ENCODE measurements at places on chromosomes 7 and 10.

DNA sequence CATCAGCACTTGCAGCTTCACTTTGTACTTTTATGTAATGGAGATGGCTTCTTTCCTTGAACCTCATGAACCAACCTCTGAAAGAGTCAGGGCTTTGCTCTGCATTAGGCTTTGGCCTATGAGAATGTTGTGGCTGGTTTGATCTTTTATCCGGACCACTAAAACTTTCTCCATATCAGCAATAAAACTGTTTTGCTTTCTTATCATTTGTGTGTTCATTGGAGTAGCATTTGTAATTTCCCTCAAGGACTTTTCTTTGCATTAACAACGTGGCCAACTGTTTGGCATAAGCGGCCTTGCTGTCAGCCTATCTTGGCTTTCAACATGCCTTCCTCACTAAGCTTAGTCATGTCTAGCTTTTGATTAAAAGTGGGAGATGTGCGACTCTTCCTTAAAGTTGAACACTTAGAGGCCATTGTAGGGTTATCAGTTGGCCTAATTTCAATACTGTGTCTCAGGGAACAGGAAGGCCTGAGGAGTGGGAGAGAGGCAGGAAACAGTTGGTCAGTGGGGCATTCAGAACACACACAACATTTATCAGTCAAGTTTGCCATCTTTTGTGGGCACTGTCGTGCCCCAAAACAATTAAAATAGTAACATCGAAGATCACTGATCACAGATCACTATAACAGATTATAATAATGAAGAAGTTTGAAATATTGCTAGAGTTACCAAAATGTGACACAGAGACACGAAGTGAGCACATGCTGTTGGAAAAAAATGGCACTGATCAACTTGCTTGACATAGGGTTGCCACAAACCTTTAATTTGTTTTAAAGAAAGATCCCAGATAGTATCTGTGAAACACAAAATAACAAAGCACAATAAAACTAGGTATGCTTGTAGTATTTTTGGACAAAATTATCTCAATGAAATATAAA lies 64.7 kb downstream of the NRF1 start:
- no peak for DNase-seq

GRCh38 chr7:115146148-115146547 lies 224.3 kb downstream of the MDFIC start:
- no peak for DNase-seq

GRCh38 chr7:41131956-41132355 lies 570.9 kb downstream of the INHBA start:
- DNase-seq = no peak

GRCh38 chr10:93288679-93289634 lies 193.2 kb downstream of the MYOF start:
- DNase-seq = peak; percentile 86

DNA sequence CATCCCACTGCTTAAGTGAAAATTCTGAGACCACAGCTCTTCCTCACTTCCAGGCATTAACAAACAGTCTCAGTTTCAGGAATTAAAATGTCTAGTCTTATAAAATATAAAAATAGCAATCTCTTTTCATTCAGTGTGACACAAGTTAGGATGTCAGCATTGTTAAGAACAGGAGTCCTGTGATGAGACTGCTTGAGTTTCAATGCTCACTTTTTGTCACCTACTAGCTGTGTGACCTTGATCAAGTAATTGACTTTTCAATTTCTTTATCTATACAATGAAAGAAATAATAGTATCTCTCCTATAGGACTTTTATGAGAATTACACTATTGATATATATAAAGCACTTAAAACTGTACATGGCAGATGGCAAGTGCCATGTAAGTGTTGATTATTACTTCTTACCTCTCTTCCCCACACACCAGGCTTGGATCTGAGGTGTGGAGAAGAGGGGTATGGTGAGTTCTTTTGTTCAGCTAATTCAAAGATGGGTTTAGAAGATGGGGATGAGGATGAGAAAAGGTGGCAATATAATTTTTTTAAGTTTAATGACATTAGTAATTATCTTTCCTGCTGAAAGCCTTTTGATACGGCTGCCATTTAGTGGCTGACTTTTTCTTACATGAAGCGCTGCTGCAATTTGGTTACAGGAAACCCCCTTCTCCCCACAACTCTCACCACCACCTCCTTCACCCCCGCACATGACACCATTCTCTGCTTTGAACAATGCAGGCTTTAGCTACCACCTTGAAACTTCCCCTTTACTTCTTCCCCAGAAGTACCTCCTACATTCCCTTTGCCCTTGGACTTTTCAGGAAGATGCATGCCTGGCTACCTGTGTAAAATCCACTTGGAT lies 20.8 kb upstream of the HYAL4 start:
- no peak for DNase-seq

DNA sequence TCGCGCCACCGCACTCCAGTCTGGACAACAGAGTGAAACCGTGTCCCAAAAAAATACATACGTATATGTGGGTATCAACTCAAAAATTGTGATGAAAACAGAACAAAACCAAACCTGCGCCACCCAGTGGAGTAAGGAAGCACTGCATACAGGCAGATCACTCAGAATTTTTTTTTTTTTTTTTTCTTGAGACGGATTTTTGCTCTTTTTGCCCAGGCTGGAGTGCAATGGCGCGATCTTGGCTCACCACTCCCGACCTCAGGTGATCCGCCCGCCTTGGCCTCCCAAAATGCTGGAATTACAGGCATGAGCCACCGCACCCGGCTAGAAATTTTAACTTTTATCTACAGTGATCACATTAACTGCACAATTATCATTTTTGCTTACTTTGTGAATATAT lies 9.1 kb upstream of the TMEM236 start:
- DNase-seq = peak; percentile 45

- DNase-seq = no peak
Measured at GRCh38 chr7:76048668-76048988, 722 bp downstream of the MDH2 start.

- no peak for DNase-seq
Measured at GRCh38 chr10:13892871-13893270, 306.1 kb downstream of the PRPF18 start.

GRCh38 chr7:140383954-140384713 lies 14.2 kb downstream of the SLC37A3 start:
- no peak for DNase-seq

DNA sequence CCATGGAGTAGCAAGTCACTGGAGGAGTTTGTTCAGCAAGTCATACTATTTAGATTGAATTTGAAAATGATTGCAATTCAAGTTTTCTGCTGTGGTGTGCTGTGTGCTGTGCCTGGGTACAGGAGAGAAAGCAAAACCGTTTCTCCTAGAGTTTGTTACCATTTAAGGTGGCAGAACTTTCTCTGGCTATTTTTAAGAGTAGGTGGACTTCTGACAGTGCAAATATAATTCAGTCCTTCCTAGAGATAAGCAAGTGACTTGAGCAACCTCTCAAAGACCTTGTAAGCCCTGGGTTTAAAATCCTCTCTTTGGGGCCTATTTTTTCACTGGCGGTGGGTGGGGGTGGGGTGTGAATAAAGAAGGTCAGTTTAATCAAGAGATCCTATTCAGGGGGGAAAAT lies 42.9 kb upstream of the FGL2 start:
- no peak for DNase-seq

DNA sequence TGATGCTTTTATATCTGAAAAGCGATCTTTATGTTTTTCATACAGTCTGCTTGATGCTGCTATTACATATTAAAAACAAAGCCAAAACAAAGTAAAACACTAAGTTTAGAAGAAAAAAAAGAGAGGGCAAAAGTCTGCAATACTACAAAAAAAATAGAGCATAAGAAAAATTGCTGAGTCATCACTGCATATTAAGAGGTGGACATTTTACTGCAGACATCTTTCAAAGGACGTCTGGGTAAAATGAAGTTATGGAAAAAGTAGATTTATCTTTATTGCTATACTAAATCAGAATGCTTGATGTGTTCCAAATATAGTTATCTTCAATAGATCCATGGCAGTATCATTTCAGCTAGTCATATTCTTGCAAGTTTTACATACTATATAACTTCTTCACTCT lies 172.0 kb downstream of the MAGI2 start:
- DNase-seq = no peak

DNA sequence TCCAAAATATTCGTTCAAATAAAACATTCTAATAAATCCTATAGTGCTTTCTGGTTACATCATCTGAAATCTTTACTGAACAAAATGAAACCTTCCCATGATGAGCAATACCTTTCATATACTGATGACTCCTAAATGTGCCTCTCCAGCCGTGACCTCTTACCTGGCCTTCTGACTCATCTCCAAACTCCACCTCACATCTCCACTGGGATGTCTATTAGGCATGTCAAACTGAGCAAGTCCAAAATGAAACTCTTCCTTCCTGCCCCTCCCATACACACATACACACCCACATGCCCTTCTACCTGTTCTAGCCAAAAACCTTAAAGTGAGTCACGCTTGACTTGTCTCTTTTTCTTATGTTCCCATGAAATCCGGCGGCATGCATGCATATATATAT lies 22.9 kb downstream of the GSAP start:
- no peak for DNase-seq

DNA sequence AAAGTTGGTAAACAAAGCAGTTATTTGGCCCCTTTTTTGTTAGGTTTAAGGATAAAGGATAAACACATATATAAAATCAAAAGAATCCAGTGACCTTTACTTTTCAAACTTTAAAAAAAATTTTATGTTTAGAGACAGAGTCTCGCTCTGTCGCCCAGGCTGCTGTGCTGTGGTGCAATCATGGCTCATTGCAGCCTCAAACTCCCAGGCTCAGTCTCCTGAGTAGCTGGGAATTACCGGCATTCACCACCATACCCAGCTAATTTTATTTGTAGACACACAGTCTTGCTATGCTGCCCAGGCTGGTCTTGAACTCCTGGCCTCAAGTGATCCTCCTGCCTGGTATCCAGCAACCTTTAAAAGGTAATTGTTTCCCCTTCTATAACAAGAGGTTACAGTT lies 31.3 kb downstream of the GNA12 start:
- no peak for DNase-seq

DNA sequence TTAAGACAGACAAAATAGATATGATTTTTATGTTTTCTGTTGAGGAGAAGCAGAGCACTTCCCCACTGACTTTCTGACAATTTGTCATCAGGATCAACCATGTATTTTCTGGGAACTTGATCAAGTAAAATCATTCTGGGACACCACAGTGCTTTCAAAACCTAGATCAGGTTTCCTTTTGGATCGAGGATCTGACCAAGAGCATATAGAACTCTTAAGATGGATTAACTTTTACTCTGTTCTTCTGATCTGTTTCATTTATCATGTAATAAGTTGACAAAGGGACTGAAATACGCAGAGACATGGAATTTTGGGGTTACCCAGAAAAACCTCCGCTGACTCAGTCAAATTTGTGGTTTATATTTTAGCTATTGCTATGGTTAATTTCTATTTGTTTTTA lies 136.0 kb upstream of the WNT16 start:
- no peak for DNase-seq

GRCh38 chr7:134448356-134449229 lies 10.3 kb downstream of the AKR1B1 start:
- DNase-seq = no peak

- DNase-seq = no peak
Measured at GRCh38 chr10:24904824-24905223, 47.6 kb downstream of the PRTFDC1 start.

DNA sequence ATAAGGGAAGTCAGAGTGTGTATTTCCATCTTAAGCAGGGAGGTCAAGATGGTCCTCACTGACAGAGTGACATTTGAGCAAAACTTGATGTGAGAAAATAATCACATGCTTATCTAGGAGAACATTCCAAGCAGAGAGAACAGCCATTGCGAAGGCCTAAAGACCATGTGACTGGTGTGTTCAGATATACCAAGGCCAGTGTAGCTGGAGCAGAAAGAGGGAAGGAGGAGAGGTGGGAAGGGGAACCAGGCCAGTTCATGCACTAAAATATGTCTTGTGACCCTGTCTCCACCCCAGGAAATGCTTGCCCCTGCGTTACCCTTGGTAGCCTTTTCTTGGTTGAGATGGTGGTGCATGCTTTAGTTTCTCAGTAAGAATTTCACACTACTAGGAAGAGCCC lies 77.4 kb downstream of the CACNB2 start:
- no peak for DNase-seq

DNA sequence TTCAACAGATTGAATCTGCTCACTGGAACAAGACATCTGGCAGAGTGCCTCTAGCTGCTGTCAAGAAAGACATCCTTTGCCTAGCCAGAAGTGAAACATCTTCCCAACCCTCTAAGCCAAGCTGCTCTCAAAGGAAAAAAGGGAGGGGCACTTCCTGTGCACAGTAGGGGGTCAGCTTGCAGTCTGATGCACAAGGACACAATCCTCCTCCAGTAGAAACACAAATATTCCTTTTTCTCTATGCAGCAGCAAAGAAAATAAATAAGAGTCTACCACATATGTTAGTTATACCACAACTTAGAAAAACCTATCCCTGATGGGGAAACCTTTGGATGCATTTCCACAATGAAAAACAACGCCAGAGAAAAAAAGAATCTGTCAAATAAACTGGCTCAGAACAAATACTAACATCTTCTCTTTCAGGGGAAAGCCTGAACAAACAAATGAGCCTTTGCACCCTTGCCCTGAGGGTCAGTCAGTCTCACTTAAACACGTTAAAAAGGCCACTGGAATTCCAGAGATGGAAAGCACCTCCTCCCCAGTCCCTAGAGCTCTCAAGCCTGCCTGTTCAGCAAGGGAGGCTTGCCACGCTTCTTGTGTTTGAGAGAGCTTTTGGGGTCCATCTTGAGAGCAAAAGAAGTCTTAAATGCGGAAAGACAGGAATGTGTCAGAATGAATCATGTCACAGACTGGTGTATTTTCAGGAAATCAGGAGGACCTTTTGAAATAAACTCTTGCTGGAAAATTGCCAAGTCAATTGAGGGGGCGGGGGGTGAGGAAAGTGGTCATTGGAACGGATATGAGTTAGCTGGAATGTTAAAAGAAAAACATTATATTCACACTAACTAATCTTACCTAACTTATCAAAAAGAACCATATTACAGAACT lies 7.5 kb downstream of the LAMB1 start:
- DNase-seq = peak; percentile 74

GRCh38 chr10:132551093-132551807 lies 13.7 kb downstream of the INPP5A start:
- no peak for DNase-seq

DNA sequence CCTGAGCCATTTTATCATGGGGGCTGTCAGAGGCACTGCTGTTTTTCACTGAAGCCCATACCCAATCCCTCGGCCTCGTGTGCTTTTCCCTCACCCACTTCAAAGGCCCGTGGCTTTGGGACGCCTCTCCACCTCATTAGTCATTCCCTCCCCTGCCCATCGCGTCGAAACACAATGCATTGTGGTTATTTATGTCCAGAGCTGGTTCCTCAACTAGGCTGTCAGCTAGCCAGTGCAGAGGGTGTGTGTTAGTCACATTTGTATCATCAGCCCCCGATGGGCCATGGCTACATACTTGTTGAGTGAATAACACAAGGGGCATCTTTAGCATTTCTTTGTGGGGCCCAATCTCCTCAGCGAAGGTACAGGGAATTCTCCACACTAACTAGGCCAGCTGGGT lies 3.8 kb upstream of the CRCP start:
- DNase-seq = no peak

All from foreskin melanocyte (primary cell).